ENCODE measurements at places on chromosomes 6 and 20.
A peak's percentile ranks its signal among the peaks of the same experiment; 100 is the strongest.

- DNase-seq = no peak
Observed at GRCh38 chr20:35319192-35319870, 27.1 kb upstream of the FAM83C start.

DNA sequence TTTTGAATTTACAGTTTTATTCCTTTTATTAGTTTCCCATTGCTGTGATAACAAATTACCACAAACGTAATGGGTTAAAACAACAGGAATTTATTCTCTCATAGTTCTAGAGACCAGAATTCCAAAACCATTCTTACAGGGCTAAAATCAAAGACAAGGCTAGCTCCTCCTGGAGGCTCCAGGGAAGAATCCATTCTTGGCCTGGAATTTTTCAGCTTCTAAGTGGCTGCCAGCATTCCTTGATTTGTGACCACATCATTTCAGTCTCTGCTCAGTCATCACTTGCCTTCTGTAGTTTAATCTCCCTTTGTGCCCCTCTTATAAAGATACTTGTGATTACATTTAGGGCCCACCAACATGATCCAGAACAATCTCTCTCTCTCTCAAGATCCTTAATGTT lies 897 bp upstream of the SEL1L2 start:
- DNase-seq = no peak

DNA sequence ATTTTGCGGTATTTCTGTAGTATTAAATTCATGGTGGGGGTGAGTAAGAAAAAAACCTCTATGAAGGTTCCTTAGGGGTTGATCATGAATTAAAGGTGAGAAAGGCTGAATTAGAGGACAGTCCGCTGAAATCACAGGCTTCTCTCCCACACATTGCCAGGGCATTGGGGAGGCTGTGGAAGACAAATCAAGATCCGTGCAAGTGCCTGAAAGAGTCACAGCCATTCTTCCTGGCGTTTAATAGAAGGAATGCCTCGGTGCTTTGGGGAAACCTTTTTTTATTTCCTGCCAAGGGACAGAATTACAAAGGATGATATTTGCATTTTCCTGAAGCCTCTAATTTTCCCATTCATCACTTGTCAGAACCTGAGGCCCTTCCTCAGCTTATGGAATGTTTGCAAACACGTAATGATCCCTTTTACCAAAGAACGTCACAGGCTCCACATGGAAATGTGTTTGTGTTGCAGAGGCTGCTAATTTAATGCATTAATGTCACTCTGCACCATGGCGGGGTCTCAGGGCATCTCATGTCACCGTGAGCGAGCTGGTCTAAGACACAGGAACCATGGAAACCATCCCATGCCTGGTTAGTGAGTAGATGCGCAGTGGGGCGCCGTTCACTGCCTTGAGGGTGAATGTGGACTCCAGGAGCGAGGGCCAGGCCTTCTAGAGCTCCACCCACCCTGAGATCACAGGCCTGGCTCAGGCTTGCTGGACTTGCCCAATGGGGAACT lies 185.9 kb upstream of the SULF2 start:
- no peak for DNase-seq

DNA sequence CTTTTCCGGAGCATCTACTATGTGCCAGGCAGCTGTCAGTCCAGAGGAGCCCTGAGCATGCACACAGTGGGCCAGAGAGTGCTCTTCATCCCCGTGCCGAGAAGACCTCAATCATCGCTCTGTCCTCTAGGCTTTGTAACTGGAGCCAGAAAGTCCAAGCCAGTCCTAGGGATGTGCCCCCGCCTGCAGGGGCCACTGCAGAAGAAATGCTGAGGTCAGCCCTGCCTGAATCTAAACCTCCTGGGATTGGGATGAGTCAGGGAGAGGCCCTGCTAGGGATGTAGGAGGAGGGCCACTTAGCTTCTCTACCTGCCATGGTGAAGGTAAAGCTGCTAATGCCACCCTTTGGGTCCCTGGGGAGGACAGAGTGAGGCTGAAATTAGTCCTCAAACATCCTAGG lies 146.8 kb downstream of the CDC5L start:
- DNase-seq = no peak

- no peak for DNase-seq
Observed at GRCh38 chr6:158958504-158959386, 41.3 kb downstream of the RSPH3 start.

GRCh38 chr6:499617-500016 lies 108.1 kb downstream of the IRF4 start:
- no peak for DNase-seq

GRCh38 chr6:37638414-37639341 lies 59.0 kb downstream of the MDGA1 start:
- DNase-seq = no peak

DNA sequence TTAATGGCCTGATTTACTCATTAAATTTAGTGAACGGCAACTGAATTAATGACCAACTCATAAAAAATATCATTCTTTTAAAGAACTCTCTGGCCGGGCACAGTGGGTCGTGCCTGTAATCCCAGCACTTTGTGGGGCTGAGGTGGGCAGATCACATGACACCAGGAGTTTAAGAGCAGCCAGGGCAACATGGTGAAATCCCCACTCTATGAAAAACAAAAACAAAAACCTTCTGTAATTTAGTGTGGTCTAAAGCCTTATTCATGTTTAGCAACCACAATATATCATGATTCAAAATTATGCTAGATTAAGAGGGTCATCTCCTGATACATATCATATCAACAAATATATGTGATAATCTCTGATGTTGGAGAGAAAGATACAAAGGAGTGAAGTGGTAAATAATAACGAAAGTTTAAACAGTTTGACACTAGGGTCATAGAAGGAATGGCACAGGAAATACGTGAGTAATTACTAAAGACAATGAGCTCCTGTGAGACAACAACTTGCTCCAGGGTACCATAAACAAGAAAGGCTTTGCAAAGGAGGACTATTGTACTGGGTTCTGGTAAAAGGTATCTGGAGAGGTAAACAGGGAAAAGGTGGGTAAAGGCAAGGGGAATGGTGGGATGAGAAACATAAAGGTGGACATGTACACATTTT lies 5.7 kb downstream of the ELOVL4 start:
- DNase-seq = no peak

GRCh38 chr6:160750276-160750689 lies 48.2 kb downstream of the PLG start:
- no peak for DNase-seq

DNA sequence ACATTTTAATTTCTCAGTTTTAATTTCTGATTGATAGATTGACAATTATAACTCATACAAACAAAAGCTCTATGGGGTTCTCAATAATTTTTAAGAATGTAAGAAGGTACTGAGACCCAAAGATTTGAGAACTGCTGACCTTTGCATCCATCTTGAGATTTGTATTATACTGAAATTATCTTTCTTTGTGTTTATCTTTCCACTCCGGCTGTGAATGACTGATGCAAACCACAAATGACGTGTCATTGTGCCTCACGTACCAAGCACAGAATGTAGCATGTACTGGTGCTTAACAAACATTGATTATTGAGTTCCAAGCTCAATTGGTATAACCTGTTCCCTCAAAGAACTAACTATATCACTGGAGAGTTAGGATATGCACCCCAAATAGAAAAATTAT lies 152.1 kb upstream of the SMLR1 start:
- DNase-seq = peak; percentile 56

DNA sequence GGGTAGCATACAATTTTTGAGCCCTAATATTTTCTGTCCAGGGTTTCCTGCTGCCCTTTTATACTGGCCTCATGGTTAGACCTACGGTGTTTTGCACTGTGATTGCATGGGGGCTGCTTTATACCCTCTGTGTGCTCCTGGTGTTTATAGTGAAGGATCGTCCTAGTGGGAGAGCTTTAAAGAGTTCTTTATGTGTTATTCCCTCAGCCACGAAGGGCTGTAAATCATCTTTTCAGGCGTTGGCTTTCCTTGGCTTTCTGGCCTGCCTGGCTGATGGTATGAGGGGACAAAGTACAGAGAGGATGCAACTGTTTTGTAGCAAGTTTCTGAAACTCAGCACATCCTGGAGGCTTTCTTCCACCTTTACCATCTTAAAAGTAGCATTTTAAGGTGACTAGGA lies 464.3 kb downstream of the EPM2A start:
- no peak for DNase-seq

Measured in RKO (cell line).